ENCODE measurements at places on chromosomes 7 and 10. TPM values are rescaled to one million over a fixed set of nuclear protein-coding genes. Genes with fewer than 3 reads are reported as not detected.

The PIP gene
- not detected for total RNA-seq

DNA sequence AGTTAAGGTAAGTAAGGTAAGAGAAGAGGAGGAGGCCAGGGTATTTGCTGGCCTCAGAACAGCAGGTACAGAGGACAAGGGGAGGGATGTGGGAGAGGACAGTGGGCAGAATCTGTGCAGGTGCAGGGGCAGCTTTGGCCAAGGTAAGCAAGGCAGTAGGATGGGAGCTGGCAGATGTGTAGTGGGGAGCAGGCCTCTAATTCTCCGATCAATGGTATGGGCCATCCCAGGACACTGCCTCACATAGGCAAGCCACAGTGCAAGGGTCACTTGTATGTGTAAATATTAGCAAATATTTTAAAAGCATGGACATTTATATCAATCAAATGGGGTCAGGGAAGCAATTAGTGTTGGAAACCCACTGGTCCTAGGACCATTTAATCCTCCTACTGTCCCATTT, 373.5 kb downstream of the GRID1 start:
- no peak overlapping the region for H3K4me3 ChIP-seq
- no peak overlapping the region for H3K27ac ChIP-seq
- no peak for DNase-seq
- no peaks in the 10 kb centered on the region for H3K4me1 ChIP-seq
- no peaks in the 10 kb centered on the region for H3K27me3 ChIP-seq

DNA sequence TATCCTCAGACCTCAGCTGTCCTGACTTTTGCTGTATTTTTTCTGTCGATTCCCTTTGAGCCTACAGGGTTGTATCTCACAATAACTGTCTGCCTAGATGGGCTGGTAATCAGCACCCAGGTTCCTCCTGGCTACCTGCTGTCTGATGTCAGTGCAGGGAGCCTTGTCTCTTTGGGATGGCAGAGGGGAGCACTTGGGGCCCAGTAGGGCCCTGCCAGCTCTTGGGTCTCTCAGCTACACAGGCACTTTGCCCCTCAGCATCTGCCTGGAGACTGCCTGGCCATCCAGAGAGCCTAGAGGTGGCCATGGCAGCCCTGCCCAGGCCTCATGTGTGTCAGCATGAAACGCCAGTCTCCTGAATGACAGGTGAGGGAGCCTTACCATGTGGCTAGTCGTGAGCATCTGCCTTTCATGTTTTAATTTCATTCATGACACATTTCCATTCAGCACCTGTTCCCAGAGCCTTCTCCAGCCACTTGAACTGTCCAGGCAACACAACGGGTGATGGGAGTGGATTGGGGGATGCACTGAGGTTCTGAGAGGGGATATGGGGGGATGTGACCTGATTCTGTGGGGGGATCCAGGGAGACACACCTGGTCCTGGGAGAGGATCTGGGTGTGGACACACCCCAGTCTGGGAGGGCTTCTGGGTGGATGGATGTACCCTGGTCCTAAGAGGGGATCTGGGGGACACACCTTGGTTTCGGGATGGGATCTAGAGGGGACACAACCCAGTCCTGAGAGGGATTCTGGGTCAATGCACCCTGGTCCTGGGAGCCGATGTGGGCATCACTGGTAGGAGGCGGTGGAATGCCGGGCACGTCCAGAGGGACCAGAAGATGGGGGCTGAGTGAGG, 21.9 kb downstream of the ADCY1 start:
- no peaks in the 10 kb centered on the region for H3K4me1 ChIP-seq
- no peaks in the 10 kb centered on the region for H3K36me3 ChIP-seq
- H3K27me3 ChIP-seq: no peaks in the 10 kb centered on the region
- no peak overlapping the region for H3K4me3 ChIP-seq
- DNase-seq: no peak

GRCh38 chr10:66209025-66209424, 716.8 kb upstream of the LRRTM3 start:
- no peaks in the 10 kb centered on the region for H3K27me3 ChIP-seq
- no peaks in the 10 kb centered on the region for H3K4me1 ChIP-seq
- DNase-seq: no peak
- H3K36me3 ChIP-seq: no peaks in the 10 kb centered on the region
- no peak overlapping the region for H3K27ac ChIP-seq

- H3K4me3 ChIP-seq: no peak overlapping the region
- no peaks in the 10 kb centered on the region for H3K27me3 ChIP-seq
- no peak overlapping the region for H3K27ac ChIP-seq
- no peak for DNase-seq
Measured at GRCh38 chr7:123674399-123675180, 18.9 kb downstream of the LMOD2 start.

GRCh38 chr10:4635883-4636282, 190.1 kb upstream of the AKR1E2 start:
- H3K4me1 ChIP-seq: no peaks in the 10 kb centered on the region
- no peaks in the 10 kb centered on the region for H3K27me3 ChIP-seq
- no peak overlapping the region for H3K4me3 ChIP-seq
- DNase-seq: no peak

GRCh38 chr7:148334959-148335577, 255.5 kb upstream of the C7orf33 start:
- no peak for DNase-seq
- H3K36me3 ChIP-seq: no peaks in the 10 kb centered on the region
- H3K27ac ChIP-seq: no peak overlapping the region
- no peak overlapping the region for H3K4me3 ChIP-seq

- no peaks in the 10 kb centered on the region for H3K36me3 ChIP-seq
- H3K27ac ChIP-seq: no peak overlapping the region
- DNase-seq: no peak
- no peak overlapping the region for H3K4me3 ChIP-seq
- no peaks in the 10 kb centered on the region for H3K4me1 ChIP-seq
Measured at GRCh38 chr7:19919261-19920095, 146.1 kb upstream of the TMEM196 start.

DNA sequence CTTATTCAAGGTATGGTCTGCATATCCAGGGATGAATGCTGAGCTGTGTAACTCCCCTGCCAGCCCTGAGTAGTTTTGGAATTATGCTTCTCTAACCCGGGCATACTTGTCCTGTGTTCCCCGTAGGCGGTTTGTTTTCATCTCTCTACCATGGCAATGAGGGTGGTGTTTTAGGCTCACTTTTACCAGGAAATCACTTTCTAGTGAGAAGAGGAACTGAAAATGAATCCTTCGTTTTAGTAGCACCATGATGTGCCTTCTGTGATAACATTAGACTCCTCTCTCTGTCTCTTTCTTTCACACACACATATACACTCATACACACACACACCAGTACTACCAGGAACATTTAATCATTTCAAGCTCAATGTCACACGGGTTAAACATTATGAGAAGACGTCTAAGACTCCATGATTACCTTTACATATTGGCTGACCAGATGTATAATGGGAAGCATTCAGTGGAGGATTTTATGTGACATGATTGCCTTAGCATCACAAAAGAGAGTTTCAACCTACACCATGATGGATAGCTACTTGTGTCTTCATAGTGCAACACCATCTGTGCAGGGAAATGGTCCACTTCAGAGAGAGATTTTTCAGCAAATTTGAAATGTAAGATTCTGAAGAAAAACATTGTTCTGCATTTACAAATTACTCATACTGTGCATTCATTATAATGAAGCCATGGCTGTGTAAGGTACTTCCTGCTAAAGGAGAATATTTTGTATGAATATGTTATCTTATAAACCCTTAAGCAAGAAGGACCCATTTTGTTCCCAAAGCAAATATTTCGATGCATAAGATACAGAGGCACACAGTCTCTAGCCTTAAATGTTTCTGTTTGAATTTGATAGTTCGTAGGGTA, 31.0 kb upstream of the PFKP start:
- H3K4me1 ChIP-seq: no peaks in the 10 kb centered on the region
- H3K4me3 ChIP-seq: no peak overlapping the region
- no peaks in the 10 kb centered on the region for H3K27me3 ChIP-seq
- no peaks in the 10 kb centered on the region for H3K36me3 ChIP-seq
- H3K27ac ChIP-seq: no peak overlapping the region
- no peak for DNase-seq

The MOGAT3 gene
- total RNA-seq: not detected

DNA sequence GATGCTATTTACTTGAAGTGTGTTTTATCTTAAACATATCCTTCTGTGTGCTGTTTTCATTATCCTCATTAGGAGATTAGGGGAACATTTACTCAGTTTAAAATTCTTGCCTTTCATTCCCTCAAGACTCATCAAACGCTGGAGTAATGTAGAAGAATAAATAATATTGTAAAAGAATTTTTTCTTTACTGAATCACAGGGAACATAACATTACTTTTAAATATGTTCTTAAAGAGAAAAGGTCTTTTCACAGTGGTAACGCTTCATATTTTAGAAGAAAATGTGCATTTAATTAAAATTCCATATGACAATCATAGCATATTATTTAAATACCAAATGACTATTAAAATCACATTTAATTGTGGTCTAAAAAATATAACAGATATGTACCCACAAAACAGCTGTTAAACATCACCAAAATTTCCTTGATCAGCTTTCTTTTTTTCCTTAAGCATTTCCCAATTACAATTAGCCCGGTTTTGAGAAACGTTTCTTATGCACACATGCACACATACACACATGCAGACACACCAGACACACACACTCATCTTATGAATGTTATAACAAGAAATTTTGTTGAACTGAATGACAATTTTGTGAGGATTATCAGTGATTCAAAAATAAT, 102.0 kb upstream of the GLI3 start:
- no peak overlapping the region for H3K27ac ChIP-seq
- H3K4me3 ChIP-seq: no peak overlapping the region
- no peaks in the 10 kb centered on the region for H3K27me3 ChIP-seq
- H3K36me3 ChIP-seq: no peaks in the 10 kb centered on the region

The PROSER2 gene
- 98.4 TPM for total RNA-seq

The PLCE1 gene
- total RNA-seq: 16.3 TPM

DNA sequence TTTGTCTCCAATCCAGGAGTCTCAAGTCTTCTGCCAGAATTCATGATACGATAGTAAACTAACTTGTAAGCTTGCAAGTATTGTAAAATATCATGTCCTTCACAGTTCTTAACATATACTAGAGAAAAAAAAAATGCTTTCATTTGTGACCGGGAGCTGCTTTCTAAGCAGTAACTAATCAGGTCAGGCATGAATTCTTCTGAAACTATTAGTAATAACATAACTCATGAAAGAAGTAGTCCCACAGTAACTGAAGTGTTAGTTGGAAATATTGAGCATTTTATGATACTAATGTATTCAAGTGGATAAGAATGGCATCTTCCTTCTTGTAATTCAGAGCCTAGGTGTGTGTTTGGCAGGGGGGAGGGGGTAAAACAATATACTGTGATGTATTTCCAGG, 665.6 kb downstream of the DNAJB9 start:
- no peak overlapping the region for H3K4me3 ChIP-seq
- H3K27me3 ChIP-seq: no peaks in the 10 kb centered on the region
- no peak for DNase-seq
- no peaks in the 10 kb centered on the region for H3K4me1 ChIP-seq

The MKX gene
- 0.63 TPM for total RNA-seq

The PCLO gene
- 0.44 TPM for total RNA-seq

GRCh38 chr10:99329304-99329553, at the start of gene CNNM1:
Gene CNNM1, plus strand, starts transcription at chr10:99329356. Its CDS starts 32 bp downstream, at chr10:99329388.
- H3K27ac ChIP-seq: no peak within 1 kb of the TSS
- no peaks in the 10 kb centered on the region for H3K27me3 ChIP-seq
- H3K4me1 ChIP-seq: peaks cover 16% of the 10 kb centered on the region
- H3K36me3 ChIP-seq: no peaks in the 10 kb centered on the region

The RGR gene
- not detected for total RNA-seq

The SRGN gene
- total RNA-seq: 102 TPM

The IDI2 gene
- 0.30 TPM for total RNA-seq

DNA sequence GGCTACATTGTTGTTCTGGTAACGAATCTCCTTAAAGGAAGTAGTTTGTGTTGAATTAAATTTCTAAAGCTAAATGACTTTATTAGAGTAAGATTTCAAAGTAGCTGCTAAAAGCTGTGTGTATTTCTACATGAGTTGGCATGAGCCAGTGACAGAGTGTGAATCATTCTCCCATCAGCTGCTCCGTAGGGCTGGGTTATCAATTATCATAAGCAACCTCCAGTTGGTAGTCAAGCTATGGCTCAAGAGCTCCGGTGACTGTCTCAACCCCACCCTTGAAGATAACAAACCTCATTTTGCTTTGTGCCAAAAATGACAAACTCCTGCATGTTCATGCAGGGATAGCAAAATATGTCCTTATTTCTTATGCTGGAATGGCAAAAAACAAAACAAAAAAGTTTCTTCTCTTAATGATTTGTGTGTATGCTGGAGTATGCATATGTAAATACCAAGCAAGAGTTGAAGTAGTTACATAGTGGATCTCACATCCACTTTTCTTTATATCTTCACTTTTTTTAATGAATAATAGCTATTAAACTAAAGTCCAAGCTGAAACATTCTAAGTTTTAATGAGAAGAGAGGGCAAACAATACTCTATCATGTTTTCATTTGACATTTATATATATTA, 249.4 kb downstream of the CACNA2D1 start:
- DNase-seq: no peak
- no peak overlapping the region for H3K27ac ChIP-seq
- H3K27me3 ChIP-seq: no peaks in the 10 kb centered on the region
- H3K36me3 ChIP-seq: no peaks in the 10 kb centered on the region

The ANXA8L1 gene
- total RNA-seq: 7.3 TPM

The TCF7L2 gene
- 27.8 TPM for total RNA-seq

DNA sequence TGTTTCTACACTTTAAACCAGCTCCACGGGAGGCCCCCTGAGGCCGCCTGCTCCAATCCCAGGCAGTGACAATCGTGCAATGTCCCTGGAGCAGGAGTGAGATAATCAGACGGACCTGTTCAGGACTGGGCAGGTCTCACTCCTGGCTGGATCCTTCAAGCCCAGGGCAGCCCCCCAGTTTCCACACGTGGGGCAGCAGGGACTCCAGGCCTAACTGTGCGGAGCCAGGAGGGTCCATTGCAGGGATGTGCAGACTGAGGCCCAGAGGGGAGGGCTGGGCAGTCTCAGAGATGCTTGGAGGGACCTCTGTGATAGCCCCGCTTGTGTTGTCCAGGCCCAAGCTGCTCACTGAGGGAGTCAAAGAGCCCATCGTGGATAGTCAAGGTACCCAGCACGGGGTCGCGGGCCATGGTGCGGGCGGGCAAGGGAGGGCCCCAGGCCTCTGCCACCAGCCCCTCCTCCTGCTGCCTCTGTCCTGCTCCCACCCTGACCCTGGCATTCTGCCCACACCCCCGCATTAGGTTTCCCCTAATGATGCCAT, 110.5 kb upstream of the KCTD7 start:
- no peaks in the 10 kb centered on the region for H3K4me1 ChIP-seq
- no peak overlapping the region for H3K27ac ChIP-seq
- DNase-seq: no peak
- no peaks in the 10 kb centered on the region for H3K36me3 ChIP-seq
- no peak overlapping the region for H3K4me3 ChIP-seq
- no peaks in the 10 kb centered on the region for H3K27me3 ChIP-seq

GRCh38 chr7:47361746-47362215, 220.1 kb downstream of the TNS3 start:
- no peak for DNase-seq
- H3K27ac ChIP-seq: no peak overlapping the region
- no peak overlapping the region for H3K4me3 ChIP-seq
- H3K27me3 ChIP-seq: no peaks in the 10 kb centered on the region
- no peaks in the 10 kb centered on the region for H3K36me3 ChIP-seq

GRCh38 chr7:31940167-31940566, 130.0 kb downstream of the PDE1C start:
- H3K4me3 ChIP-seq: no peak overlapping the region
- H3K27me3 ChIP-seq: no peaks in the 10 kb centered on the region
- no peaks in the 10 kb centered on the region for H3K36me3 ChIP-seq
- no peak for DNase-seq
- H3K27ac ChIP-seq: no peak overlapping the region

- no peak overlapping the region for H3K27ac ChIP-seq
- H3K4me3 ChIP-seq: no peak overlapping the region
- no peaks in the 10 kb centered on the region for H3K27me3 ChIP-seq
- H3K4me1 ChIP-seq: no peaks in the 10 kb centered on the region
Measured at GRCh38 chr7:24052572-24053260, 231.3 kb upstream of the NPY start.
